ENCODE measurements at places on chromosomes 11 and 22.

DNA sequence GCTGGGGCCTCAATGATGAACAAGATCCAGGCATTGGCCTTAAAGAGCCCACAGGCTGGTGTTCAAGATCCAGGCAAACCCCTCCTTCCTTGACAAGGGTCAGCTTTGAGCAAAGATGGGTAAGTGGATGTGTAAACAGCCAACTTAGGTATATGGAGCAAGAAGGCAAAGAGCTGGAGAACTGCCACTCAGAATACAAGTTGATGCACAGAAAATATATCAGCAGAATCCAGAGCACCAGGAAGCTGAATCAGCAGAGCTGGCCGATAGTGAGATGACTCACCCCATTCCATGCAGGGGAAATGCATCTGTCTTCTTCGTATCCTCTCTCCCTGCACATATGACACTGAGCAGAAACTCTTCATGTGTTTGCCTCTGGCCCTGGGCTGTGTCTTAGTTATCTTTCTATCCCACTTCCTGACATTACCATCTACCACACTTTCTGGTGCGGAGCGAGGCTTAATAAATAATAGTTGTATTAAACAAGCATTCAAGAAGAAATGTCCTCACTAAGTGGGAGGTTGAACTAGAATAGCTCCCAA, 57.8 kb downstream of the ENDOD1 start:
- DNase-seq, result peak; percentile 30

GRCh38 chr11:33910296-33910957, 18.6 kb upstream of the LMO2 start:
- DNase-seq, result no peak

DNA sequence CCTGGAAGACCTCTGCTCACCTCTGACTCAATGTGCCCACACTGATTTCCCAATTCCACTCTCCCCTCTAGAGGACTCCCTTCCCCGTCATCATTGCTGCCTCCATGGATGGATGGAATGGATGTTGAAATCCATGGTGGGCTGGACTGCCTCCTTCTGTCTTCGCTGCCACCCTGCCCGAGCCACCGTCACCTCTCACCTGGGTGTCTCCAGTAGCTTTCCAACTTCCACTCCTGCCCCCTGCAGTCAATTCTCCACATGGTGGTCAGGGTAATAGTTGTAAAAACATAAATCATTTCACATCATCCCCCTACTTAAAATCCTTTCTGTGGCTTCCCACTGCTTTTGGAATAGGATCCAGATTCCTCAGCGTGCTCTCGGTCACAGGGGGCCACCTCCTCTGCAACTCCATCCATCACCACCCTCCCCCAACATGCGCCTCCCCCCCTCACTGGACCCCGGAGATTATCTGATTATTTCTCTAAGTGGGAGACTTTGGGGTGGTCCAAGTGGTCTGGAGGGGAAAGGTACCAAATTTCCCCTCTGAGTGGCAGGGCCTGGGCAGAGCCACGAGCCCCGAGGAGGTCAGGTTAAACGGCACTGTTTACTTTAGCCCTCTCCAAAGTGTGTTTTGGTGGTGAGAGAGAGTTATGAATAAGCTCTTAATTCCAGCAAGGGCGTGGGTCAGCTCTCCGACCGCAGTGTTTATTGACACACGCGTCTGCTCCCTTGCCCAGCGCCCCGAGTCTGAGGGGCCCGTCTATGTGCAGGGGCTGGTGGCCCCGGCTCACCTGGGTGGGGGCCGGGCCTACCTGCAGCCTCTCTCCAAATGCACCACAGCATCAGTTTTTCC, 313.7 kb downstream of the MN1 start:
- DNase-seq, result no peak

DNA sequence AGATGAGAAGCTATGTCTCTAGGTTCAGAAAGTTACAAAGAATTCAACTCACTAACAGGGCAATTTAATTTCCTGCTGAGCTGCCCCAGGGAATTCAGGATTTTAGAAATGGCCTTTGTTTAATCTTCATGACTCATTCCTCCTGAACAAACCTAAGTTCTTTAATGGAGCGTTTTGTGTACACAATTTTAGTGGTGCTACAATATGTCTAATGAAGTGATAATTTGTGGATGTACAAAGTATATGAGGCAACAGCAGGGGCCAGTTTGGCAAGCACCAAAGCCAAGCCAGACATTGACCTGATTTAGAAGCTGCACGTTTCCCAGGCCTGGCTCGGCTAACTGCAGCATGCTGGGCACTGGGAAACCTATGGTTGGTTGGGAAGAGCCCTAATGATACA, 34.4 kb upstream of the HEPHL1 start:
- DNase-seq, result no peak

- no peak for DNase-seq
Observed at GRCh38 chr11:13007182-13008060, 1.7 kb upstream of the RASSF10 start.

DNA sequence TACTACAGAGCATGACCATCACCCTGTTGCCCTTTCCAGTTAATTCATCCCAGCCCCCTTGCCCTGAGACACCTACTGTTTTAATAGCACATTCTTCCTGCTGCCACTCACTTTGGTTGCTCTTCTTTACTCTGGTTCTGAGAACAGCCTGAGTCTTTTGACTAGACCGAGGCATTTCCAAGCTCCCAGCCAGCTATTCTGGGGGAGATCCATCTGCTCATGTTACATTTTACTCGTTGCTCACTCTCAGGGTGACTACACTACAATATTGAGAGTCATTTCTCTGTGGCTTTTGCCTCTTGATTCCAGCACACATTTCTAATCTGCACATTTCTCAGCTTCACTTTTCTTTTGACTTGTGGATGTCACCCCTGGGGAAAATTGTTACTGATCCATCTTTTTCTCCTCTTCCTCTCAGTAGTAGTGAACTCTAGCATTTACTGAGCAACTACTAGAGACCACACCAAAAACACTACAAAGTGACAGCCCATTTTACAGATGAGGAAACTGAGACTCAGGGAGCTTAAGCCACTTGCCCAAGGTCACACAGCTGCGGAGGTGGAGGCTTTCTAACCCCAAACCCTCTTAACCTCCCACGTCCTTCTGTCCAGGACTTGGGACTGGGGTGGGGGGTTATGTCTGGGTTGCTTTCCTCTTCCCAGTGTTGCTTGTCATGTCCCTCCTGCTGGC, 117.8 kb downstream of the C11orf91 start:
- no peak for DNase-seq

DNA sequence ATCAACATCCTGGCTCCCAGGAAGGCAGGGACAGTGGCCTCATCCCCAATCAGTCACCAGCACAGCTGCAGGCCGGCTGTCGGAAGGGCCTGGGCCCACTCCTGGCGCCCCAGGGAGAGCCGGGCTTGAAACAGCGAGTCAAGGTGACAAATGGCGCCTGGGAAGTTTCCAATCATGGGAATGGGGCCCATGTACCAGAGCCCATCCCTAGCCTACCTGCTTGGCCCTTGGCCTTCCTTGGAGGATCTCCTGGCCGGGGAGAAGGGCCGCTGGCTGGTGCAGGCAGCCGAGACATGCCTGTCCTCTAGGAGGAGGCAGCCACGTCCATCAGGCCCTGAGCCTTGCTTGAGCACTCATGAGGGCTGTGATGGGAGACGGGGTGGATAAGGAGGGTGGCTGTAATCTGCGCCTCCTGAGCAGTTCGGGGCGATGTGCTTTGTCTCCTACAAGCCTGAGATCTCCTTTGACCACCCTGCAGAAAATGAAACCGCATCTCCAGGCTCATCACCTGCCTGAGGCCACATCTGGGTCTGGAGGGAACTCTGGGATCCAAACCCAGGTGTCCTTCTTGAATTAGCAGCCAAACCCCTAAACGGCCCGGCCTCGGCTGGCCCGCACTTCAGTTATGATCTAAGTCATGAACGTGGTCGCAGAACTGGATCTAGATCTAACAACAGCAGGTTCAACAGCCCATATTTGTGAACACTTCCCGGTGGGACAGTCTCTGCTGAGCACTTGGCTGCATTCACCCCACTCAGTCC, 862.0 kb downstream of the TBC1D22A start:
- no peak for DNase-seq

DNA sequence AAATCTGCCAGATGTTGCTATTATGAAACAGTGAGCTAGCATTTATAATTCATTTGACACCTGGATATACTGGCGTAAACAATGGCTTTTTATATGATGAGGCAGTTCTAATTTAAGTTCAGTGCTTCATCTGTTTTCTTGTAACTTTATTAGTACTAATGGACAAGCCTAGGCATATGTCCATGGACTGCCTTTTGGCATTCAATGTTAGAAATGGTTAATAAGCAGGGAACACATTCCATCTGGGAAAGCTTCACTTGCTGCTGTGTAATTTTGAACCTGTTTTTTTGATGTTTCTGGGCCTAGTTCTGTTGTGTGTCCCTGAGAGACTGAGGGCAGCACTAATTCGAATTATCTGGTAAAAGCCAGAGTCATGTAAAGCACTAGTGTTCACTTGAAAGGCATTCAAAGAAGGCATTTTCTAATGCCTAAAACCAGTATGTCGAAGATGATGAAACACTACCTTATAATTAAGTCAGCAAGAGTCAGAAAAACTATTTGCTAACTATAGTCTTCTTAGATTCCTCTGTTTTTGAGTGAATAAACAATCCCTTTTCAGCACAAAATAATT, 138.5 kb downstream of the SWAP70 start:
- DNase-seq, result peak; percentile 21

GRCh38 chr22:49541693-49542230, 285.9 kb downstream of the BRD1 start:
- DNase-seq, result no peak

GRCh38 chr11:75633409-75634066, 35.3 kb downstream of the MAP6 start:
- no peak for DNase-seq

DNA sequence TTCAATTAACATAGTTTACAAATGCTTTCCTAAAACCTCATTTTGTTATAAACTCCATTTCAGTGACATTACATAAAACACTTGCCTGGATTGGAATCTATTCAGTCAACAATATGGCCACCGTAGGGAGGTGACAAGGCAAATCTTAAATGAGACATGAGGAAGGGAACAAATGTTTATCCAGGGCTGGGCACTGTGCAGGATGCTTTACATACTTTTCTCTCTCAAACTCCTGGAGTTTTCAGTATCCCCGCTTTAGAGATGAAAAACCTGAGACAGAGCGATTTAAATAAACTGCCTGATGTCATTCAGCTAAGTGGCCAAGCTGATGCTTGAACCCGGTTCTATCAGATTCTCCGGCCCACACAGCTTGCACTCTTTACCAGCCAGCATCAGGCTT, 259.9 kb downstream of the CADM1 start:
- DNase-seq, result no peak

DNA sequence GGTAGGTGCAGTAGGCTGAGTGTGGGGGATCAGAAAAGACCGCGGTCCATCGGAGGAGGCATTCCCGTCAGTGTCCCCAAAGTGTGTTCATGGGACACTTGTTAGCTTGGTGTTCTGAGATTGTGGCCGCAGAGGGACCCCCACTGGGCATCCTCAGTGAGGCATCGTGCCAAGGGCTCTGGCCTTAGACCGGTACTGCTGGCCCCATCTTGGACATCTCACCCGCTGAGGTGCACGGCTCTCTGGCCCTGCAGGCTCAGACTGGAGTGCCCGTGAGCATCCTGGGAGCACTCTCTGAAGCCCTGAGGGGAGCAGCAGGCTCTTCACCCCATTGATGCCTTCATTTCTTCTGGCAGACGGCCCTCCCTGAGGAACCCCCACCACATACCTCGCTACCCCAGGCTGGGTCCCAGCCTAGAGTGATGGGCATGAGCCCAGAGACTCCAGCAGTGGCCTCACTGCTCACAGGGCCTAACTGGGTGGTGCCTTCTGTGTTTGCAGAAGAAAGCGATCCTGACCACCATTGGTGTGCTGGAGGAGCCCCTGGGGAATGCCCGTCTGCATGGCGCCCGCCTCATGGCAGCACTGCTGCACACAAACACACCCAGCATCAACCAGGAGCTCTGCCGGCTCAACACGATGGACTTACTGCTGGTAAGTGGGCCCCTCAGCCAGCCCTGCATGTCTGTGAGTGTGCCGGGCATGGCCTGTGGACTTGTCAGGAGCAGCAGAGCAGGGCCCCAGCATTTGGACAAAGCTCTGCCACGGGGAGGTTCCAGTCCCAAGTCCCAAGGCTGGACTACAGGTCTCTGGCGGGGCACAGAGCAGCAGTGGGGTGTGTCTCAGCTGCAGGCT, 51.6 kb downstream of the SBF1 start:
- no peak for DNase-seq

DNA sequence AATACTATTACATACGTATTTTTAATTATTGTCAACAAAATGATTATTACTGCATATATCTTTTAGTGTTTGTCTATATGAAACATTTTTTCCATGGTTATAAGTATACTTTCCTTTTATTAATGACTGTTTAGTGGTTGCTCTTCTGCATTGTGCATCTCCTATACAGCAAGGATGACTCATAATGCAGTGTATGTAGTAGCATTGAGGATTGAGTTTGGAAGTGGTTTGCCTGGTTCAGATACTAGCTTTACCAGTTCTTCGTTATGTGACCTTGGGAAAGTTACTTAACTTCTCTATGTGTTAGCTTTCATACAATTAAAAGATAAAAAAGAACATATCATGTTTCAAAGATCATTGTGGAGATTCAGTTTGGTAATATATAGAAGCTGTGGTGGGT, 44.1 kb downstream of the CHORDC1 start:
- no peak for DNase-seq

GRCh38 chr11:110173811-110174644, 80.8 kb downstream of the ZC3H12C start:
- peak; percentile 28 for DNase-seq

GRCh38 chr11:103709371-103709770, 327.1 kb upstream of the DDI1 start:
- no peak for DNase-seq

DNA sequence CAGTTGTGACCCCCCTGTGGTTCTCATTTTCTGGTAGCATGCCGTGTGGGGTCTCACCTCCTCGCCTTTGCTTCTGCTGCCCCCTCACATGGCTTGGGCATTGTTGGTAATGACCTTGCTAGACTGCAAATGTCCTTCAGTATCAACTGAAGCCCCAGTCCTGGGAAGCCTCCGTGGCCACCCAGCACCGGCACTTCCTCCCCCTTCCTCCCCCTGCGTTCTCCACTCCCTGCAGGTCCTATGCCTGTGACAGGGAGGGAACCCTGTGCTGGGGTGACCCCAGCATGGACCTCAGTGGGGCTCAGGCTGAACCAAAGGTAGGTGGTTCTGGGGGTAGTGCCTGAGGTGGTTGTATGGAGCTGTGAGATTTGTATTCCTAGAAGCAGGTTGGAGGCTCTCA, 5.9 kb downstream of the ST3GAL4 start:
- DNase-seq, result no peak

- DNase-seq, result no peak
Observed at GRCh38 chr11:128931668-128932067, 11.0 kb downstream of the TP53AIP1 start.

GRCh38 chr22:22818861-22819855, 68.5 kb upstream of the IGLL5 start:
- DNase-seq, result no peak

- no peak for DNase-seq
Observed at GRCh38 chr11:1834779-1835670, at the start of gene SYT8. SYT8 (plus strand) TSS chr11:1834990; CDS start chr11:1835106, 116 bp downstream.

GRCh38 chr22:26648528-26649388, 8.6 kb upstream of the MIAT start:
- no peak for DNase-seq

DNA sequence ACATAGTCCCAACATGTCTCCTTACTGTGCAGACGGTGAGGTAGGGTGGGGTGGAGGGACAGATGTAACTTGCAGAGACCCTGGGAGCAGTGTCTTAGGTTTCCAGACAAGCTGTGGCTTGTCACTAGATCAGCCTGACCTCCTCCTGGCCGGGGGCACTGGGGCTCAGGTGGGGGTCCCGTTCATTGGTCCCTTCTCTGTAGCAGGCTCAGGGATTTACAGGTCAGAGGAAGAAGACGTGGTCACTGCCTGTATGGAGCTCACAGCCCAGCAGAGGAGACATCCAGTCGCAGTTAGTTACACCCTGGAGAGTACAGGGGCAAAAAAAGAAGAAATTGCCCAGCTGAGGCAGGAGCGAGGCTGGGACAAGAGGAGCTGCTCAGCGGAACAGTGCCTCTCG, 22.0 kb upstream of the TUB start:
- DNase-seq, result no peak

Measured in NCI-H460 (cell line).